Coronary artery (tissue), 2 donors: ENCODE measurements at places on chromosomes 5 and 9.
A peak's percentile ranks its signal among the peaks of the same experiment; 100 is the strongest.

- DNase-seq = no peak
These were observed 326 bp downstream of the RIGI start for GRCh38 chr9:32525709-32526030.

- DNase-seq = no peak
These were observed 23.8 kb downstream of the PHAX start for GRCh38 chr5:126624534-126624933.

GRCh38 chr5:106152569-106152968 is 1518.2 kb downstream of the EFNA5 start:
- no peak for DNase-seq

DNA sequence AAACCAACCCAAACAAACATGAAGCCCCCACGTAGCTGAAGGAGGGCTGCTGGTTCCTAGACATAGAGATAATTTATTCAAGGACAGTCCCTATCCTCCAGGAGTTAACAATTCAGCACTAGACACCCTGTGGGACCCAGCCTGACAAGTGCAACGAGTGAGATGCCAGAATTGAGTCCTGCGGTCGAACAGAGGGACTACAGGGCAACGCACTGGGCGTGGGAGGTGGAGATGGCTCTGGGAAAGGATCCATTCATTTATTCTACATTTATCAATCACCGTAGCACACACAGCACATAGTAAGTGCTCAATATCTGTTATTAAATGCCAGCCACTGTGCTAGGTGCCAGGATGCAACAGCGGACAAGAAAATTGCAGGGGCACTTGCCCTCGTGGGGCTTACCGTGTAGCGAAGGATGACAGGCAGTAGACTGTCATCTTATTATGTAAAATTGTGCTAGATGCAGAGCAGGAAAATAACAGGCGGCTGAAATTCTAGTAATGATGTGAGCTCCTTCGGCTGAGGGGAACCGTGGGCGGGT is 855 bp upstream of the ARHGAP26 start:
- DNase-seq = no peak

- DNase-seq = no peak
These were observed 3.3 kb downstream of the FBN2 start for GRCh38 chr5:128534726-128535125.

- DNase-seq = no peak
These were observed 34.4 kb upstream of the SLC25A51 start for GRCh38 chr9:37938121-37938891.

DNA sequence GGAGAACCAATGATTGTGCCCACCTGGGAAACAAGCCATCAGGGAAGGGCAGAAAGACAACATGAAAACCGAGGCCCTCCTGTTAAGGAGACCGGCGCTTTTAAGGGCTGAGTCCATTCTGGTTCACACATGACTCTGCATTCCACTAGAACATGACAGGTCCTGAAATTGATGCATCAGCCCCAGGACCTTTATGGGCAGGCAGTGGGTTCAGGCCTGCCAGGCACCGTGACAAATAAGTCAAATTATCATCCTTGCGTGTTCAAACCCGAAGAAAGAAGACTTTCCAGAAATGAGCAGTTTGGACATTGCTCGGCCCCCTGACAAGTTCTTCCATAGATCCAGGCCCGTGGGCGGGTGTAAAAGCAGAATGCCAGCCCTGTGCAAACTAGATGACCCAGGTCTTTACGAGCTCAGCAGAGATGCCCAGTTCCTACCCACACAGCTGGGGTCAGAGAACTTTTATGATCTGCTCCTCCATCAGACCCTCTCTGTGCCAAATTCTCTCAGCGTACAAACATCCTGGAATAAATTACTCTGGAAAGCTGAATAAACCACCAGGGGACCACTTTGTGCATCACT is 295.5 kb upstream of the WWC1 start:
- DNase-seq = no peak

DNA sequence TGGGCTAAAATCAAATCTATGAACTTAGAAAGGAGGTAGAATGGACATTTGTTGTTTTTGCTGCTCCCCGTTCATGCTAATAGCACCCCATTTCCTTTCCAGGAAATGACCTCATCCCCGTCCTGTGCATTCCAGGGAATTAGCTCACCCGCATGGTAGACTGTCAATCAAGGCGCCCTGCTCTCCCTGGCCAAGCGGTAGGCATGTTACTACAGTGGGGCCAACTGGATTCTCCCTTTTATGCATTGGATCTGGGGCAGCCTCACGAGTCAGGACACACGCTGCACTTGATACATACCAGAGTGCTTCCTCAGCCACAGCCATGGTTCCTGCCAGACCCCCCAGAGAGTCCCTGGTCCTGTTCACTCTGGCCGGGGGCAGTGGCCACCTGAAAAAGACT is 111.0 kb upstream of the PTCH1 start:
- no peak for DNase-seq

- DNase-seq = peak; percentile 17
These were observed 85.2 kb downstream of the CYFIP2 start for GRCh38 chr5:157350939-157351801.

DNA sequence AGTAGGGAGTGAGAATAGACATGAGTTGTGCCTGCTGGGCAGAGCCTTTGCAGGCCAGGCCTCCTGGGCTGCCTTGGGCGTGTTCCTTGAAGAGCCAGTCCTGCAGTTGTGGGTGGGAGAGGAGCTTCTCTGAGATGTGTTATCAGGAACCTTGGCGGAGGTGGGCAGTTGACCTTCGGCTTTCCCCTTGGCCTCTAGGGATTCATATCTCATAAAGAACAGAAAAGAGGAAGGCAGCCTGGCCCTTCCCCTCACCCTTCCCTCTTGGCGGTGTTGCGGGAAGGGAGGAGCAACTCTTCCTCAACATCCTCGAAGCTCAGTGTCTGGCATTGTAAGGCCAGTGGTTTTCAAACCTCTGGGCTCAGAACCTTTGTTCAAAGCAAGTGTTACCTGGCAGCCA is 59.2 kb downstream of the DAPK1 start:
- no peak for DNase-seq

- DNase-seq = no peak
These were observed 106.2 kb downstream of the ZNF354C start for GRCh38 chr5:179166171-179166885.

GRCh38 chr9:124239249-124240073 is 18.3 kb upstream of the NEK6 start:
- no peak for DNase-seq

- no peak for DNase-seq
These were observed 70.8 kb downstream of the ERAP1 start for GRCh38 chr5:96736937-96737336.

DNA sequence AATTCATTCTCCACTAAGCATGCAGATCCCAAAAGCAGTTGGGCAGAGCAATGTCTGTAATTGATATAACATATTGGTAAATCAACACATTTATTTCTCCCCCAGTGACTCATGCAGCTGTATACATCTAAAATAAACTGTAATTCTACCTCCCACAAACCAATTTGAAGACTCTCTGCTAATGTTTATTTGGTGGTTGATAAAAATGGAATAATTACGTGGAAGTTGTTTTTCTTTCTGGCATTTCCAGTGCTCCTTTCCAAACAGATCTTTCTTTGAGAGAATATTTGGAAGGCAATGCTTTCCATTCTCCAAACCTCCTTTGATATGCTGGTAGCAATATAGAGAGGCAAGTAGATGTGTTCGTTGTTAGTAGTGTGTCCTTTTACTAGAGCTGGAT is 194.7 kb downstream of the CHSY3 start:
- DNase-seq = no peak

DNA sequence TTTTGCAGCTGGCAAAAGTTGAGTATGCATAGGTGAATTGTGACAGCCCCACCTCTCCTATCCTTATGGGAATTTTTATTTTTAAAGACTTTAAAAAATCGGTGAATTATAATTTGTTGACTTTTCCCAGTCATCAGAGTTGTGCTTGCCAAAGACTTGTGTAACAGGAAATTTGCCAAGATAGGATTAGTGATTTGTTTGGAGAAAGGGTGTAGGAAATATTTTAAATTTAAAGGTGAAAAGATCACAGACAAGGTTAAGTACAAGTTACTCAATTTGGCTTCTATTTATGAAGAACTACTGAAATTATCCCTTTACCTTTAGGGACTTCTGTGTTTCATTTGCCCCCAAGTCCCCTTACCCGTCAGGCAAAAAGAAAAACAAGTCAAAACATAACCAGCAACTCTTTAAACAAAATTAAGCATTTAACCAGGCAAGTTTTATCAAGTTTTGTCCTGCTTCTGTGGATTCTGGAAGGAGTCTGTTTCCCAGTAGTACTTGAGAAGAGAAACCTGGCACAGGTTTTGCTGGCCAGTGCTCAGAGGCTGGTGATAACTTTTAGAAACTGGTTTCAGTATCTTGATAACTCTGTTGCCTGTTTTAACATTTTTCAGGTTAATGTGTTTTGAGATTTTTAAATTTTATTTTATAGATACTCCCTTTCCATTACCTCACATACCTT is 285.4 kb downstream of the MAST4 start:
- no peak for DNase-seq

DNA sequence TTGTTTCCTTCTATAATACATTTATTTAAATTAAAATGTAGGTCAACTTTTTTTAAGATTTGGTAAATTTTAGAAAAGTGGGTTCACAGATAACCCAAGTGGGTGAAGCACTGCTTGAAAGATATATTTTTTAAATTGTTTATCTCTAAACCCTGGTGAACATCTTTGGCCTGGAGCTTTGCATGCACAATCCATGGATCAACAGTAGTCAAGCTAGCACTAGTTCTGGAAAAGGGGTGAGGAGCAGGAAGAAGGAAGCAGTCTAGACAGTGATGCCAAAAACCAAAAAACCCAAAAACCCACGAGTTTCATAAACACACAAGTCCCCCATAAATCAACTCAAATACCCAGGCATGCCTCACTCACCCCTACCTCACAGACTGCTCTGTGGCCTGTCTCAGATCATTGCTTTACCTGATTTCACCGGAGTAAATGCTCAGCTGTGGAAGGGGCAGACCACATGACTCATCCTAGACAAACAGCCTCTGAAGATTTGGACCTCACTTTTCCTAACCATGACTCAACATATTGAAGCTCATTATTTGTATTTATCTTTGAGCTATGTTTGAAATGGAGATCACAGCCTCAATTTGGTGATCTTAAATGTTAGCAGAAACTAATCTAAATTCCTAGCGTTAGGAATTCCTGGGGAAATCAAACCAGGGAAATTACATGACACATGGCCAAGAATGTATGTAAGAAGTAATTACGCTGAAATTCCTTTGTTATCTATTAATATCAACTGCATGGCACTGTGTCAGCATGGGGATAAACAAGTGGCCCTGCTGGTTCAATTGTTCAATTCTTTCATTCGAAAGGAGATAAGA is 149.6 kb downstream of the ZNF608 start:
- no peak for DNase-seq

GRCh38 chr5:114438471-114438870 is 76.6 kb downstream of the KCNN2 start:
- no peak for DNase-seq

DNA sequence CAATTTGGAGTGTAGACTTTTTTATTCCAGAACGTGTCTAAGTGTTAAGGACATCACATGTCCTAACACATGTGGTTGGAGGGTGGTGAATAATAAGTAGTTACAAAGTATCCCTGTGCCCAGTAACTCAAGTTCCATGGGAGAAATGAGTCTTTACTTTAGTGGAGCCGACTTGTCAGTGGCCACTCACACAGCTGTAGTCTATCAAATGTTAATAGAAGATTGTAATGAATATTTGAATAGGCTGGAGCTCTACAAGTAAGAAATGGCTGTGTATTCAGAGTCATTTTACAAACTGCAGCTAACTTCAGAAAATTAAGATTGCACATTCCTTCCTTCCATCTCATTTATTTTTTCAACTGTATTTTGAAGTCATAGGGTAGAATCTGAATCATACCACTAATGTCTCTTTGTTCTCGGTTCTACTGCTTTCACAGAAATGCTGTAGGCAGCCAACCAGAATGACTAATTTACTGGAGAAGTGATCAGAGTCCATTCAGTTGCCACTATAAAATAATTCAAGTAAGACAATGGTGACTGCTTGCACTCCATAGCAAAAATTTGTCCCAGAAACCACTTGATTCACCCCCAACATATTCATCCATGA is 394.8 kb downstream of the NR2F1-AS1 start:
- DNase-seq = no peak
